Putamen (tissue), 1 donor: ENCODE measurements at places on chromosomes 2 and 18.
A peak's percentile ranks its signal among the peaks of the same experiment; 100 is the strongest.

- no peak for DNase-seq
Measured at GRCh38 chr2:86230961-86231360, 31.7 kb downstream of the MRPL35 start.

- no peak for DNase-seq
Measured at GRCh38 chr2:98768384-98769113, 37.6 kb upstream of the MGAT4A start.

DNA sequence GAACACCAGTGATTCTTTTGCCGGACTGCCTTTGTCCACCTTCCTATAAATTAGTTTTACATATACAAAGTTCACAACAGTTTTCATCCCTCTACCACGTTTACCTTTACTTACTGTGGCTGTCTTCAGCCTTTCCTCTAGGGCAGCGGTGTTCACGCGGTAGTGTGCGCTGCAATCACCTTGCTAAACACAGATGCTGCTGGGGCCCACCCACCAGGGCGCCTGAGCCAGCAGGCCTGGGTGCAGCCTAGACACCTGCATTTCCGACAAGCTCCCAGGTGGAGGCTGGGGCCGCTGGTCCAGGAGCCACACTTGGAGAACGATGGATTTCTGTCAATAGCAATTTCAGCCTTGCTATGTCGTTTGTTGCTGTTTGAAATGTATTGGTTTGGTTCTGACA lies 83.1 kb downstream of the NDUFA10 start:
- DNase-seq: no peak

- DNase-seq: no peak
Measured at GRCh38 chr2:161042990-161043625, 117.1 kb upstream of the TANK start.

DNA sequence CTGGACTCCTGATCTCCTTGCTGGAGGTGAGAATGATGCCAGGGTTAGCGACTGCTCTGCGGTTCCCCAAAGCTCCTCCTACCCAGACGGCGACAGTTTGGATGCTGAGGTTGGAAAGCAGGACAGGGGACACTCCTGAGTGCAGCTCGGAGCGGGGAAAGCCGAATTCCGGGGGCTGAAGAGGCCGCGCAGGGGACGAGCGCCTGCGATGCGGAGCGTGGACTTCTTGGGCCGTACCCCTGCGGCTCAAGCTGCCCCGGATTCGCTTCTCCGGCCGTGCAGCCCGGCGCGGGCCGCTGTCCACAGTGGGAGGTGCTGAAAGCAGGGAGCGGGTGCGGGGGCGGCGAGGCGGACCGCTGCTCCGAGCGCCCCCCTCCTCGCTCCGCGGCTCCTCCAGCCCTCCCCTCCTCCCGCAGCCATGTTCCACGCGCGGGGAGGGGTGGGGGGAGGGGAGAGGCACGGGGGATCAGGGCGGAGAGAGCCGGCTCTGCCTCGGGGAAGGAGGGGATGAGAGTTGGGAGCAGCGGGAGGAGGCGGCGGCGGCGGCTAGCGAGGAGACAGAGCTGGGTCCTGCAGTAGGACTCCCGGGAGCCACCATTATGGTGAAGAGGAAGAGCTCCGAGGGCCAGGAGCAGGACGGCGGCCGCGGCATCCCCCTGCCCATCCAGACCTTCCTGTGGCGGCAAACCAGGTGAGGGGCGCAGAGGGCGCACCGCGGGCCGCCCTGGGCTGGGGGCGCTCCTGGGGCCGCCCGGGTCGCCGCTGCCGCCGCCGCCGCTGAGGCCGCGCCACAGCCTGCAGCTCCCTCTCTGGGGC lies at the start of gene UNC80:
UNC80 (plus strand) TSS at position 359 of the 816 bp plus-strand sequence; CDS start at position 600, 241 bp downstream.
- peak; percentile 60 for DNase-seq

- no peak for DNase-seq
Measured at GRCh38 chr18:36406805-36407204, 109.3 kb downstream of the FHOD3 start.

GRCh38 chr2:109333414-109334210 lies 204.6 kb downstream of the SH3RF3 start:
- DNase-seq: no peak

DNA sequence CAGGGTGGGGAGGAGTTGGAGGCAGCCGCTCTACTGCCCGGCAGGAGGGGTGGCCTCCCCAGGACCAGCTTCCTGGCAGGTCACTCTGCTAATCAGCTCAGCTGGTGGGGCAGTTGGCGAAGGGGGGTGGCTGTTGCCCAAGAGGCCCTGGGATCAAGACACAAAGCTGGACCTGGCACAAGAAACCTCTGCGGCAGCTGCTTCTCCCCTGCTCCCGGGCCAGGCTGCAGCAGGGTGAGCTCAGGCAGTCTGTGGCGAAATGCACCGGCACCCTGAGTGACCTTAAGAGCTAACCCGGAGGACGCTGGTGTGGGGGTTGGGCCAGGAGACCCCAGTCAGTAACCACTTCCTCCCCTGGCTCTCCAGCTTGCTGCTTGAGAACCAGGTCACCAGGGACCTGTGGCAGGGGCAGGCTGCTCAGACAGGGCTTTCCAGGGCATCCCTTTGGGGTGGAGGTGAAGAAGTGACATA lies 31.1 kb downstream of the TOGARAM2 start:
- no peak for DNase-seq

DNA sequence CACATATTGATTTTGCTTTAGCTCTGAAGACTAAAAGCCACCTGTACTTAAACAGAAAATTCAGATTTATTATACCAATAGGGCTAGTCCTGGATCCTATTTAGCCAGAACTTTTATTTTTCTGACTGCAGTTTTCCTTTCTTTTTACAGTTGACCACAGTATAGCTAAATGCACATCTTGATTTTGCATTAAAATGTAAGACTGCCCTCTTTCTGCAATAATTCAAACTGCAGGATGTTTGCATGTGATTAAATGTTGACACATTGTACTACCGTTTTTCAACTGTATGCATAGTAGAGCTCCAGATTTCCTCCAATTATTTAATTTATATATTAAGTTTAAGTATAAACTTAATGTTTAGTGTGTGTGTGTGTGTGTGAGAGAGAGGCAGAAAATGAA lies 1262.9 kb downstream of the SUCLG1 start:
- DNase-seq: peak; percentile 6

DNA sequence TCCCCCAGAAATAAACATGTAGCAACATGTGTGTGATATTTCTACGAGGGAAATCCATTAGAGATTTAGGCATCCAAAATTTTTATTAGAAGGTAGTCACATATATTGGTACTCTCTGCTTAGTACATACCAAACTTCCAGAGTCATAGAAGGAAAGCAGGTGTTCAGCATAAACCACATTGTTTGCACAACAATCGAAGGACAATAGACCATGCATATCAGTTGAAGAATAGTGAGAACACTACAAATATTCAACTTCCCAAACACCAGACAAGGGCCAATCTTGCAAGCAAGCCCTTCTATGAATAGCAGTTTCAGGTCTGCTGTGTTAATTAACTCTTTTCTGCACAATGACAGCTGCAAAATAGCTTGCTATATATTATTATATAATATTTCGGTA lies 702.2 kb downstream of the ERBB4 start:
- no peak for DNase-seq

GRCh38 chr2:70116936-70117552 lies 29.8 kb downstream of the PCBP1 start:
- DNase-seq: no peak

DNA sequence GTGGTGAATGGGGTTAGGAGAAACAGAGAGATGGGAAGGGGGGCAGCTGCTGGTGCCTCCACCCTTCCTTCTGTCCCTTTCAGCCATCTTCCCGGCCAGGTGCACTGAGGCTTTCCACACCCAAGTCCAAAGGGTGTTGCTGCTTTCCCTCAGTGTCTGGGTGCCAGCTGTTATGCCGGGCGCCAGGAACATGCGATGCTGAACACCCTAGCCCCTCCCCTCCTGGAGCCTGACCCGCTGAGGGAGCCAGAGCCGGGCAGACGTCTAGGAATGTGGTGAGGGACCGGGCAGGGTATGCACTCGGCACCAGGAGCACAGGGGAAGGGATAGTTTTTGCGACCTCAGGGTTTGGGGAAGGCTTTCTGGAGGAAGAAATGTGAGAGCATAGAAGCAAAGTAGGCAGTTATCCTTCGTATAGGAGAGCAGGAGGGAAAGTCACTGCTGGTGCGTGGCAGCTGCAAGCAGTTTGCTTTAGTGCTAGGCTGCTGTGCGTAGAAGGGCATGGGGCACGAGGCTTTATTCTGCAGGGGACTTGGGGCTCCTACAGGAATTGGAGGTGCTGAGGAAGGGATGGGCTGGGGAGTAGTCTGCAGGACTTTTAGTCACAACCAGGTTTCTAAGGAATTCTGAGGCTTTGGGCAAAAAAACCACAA lies 147.7 kb downstream of the TSN start:
- DNase-seq: no peak

DNA sequence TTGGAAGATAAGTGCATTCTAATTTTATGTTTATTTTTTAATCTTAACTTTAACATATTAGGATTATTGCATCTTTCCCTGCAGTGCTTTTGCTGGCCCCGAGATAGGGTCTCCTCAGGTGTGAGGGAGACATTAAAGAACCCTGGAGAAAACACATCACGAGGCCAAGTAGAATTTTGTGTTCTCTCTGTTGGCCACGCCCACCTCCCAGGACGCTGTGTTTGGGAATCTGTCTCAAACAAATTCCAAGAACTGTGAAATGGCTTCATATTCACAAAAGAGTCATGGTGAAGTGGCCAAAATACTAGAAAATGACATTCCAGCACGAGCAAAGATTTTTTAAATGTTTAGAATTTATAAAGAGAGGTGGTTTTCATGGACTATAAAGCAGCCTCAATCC lies 27.3 kb downstream of the RNF144A start:
- DNase-seq: no peak

- DNase-seq: peak; percentile 50
Measured at GRCh38 chr2:69163109-69163508, 150.1 kb downstream of the ANTXR1 start.

DNA sequence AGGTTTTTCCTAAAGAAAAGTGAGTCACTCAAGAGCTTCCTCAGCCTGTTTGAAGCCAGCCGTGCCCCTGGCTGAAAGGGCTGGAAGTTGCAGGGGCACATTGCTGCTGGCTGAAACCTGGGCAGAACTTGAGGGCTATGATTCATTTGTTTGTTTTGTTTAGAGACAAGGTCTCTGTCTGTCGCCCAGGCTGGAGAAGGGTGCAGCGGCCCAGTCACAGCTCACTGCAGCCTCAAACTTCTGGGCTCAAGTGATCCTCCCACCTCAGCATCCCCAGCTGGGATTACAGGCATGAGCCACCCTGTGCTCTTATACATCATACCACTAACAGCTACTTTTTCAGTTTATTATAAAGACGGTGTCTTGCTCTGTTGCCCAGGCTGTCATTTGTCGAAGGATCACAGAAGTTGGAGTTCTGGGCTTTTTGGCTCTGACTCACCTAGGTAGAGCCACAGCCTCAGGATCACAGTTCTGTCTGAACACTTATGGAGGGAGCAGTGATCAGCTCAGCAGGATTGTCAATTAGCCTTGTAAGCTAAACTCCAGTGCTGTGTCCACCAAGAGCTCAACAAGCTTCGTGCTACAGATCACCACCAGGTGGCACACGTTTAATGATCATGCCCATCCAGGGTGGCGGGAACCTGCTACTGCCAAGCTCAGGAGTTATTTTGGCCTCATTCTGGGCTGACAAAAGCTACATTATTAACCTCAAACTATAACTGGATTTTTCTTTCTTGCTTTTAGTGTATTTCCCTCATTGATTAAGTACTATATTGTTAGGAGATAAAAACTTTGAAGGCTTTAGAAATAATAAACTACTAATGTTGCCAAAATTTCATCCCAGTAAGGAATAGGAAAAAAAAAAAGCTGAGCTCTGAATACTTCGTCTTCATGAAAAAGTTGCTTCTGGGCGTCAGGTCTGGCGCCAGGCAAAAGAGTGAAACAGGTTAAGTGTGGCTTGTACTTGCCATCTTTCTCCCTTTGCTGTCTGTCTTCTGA lies 57.9 kb downstream of the ARHGEF33 start:
- DNase-seq: peak; percentile 37

DNA sequence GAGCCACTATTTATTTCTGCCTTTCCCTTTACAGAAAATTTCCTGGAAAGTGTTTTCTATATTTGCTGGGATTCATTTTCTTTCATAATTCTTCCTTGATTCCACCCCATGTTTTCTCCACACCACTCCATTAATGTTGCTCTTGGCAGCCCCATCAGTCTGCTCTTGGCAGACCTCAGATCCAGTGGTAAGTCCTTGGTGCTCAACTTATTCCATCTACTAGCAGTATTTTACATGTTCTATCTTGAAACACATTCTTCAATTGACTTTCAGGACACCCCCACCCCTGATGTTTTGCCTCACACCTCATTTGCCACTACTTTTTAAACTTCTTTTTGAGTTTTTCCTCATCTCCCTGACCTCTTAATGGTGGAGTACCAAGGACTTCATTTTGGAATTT lies 65.0 kb downstream of the HNMT start:
- no peak for DNase-seq

GRCh38 chr2:157476953-157477709 lies 33.2 kb upstream of the CYTIP start:
- no peak for DNase-seq

DNA sequence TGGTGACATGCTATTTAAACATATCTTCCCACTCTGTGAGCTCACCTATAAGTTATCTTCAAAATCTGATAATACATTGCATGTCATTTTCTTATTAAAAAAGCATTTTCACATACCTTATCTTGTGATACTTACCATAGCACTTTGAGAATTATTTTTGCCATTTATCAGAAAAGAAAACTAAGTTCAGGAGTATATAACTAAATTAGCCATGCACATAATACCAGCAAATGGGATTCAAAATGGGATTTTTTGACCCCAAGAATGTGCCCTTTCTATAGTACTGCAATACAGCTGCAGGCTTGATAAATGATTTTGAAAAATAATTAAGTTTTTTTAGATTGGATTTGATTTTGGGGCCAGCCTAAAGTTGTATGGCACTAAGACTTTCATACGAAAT lies 41.2 kb downstream of the SLC8A1 start:
- DNase-seq: no peak

DNA sequence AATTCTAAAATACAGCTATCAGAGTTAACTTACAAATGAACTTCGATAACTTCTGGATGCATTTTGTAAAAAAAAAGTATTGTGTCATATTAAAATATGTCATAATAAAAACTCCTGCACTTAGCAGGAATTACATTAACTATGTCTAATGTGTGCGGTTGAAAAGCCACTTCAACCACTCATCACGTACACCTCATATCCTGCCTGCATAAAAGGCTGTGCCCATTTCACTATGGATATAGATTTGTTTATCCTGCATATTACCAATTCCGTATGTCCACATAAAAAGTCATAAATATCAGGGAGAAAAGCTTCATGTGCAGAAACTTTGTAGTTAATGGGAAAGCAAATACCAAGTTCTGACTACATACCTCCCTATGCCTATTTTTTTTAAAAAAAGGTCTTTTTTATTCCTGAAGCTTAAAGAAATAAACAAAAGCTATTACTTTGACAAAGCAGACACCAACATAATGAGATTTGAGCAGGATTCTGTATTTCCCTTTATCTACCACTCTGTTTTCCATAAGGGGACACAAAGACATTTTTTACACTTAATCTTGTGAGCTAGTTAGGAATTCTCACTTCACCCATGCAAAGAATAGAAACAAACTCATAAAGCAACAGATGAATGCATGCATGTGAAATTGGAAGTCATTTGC lies 96.1 kb downstream of the PPP1R1C start:
- no peak for DNase-seq

DNA sequence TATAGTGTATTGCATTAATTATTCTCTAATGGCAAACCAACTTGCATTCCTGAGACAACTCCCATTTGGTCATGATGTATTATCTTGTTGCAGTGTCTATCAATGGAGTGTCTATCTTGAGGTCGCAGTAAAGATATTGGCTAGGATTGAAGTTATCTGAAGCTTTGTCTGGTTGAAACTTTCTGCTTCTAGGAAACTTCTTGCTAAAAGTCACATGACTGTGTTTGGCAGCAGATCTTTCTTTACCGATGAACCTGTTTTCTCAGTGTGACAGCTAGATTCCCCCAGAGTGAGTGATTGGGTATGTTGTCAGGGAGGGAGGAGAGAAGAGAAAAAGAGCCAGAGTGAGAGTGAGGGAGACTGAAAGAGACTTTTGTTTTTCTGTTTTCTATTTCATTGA lies 119.6 kb downstream of the QPCT start:
- no peak for DNase-seq
